Peyer's patch (tissue), 4 donors: ENCODE measurements at places on chromosomes 4 and X. TPM values are rescaled to one million over a fixed set of nuclear protein-coding genes. Genes with fewer than 3 reads are reported as not detected.

DGKK gene
- not detected for total RNA-seq

MGST2 gene
- 67.5 TPM for total RNA-seq

MGARP gene
- total RNA-seq = not detected

PASD1 gene
- not detected for total RNA-seq

- peak; percentile 71 for DNase-seq
Observed at GRCh38 chr4:74228691-74229640, 71.0 kb downstream of the MTHFD2L start.

DNA sequence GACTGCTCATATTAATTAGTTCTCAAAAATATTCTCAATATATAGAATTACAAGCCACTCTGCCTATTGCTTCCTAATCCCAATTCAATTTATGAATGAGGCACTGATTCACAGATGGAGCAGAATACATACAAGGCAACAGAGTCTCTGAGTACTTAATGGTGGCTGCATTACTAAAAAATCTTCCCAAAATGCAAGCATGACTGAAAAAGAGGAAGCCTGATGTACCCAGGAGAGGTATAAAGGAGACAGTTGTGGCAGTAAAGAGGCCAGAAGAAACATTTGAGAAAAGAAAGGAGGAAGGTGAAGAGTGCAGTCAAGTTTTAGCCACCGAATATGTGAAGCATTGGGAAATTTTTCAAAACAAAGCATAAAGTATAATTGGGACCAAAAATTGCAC lies 163.2 kb upstream of the INTU start:
- DNase-seq = no peak

DNA sequence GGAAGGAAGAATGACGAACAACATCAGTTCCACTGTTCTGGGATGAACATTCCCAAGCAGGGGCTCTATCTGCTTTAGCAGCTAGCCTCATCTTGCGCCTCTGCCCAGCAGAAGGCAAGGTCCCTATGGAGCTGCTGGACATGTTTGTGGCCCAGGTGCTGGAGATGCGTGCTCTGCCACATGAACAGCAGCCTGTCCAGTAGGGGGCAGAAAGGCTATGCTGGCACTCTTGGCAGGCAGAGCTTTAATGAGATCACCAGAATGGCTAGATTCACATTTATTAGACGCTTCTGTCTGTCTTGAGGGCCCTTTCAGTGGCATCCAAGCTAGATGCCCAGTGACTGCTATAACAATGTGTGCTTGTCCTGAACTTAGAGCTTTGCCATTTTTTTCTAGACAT lies 1826.0 kb downstream of the STIM2 start:
- DNase-seq = no peak

DNA sequence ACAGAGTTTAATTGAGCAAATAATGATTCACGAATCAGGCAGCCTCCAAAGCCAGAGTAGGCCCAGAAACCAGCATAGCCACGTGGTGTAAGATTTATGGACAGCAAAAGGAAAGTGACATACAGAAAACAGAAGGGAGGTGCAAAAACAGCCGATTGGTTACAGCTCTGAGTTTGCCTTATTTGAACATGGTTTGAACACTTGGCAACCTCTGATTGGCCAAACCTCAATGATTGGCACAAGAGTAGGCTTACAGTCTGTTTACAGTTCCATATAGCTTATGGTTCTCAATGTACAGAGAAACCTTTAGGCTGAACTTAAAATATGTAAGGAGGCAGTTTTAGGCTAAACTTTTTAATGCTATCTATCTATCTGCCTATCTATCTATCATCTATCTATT lies 394.8 kb downstream of the CFAP47 start:
- DNase-seq = no peak

DNA sequence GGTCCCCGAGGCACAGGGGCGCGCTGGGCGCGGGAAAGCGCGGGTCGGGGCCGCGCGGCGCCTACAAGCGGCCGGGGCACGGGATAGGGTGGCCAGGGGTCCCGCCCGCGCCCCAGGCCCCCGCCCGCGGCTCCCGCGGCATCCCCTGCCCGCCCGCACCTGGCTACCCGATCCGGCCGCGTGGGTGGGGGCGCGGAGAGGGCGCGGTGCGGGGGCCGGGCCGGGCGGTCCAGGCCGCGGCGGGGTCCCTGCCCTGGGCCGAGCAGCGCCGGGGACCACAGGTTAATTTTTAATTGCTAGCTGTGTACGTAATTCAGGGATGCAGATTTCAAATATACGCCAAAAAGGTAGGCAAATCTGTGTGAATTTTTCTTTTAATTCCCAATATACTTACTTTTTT lies 44.3 kb upstream of the FAM47C start:
- DNase-seq = no peak

DNA sequence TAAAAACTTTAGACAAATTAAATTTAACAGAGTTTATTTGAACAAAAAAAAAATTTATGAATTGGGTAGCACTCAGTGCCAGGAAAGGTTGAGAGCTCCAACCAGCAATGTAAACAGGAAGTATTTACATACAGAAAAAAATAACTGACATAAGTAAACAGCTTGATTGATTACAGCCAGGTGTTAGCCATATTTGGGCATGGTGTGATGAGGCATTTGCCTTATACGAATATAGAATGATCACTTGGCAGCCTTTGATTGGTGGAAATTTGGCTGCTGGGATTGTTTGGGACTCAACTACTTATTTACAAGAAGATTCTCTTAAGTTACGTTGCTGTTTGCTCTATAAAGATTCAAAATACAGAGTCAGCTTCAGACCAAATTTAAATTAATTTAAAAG lies 172.0 kb downstream of the ADAM29 start:
- DNase-seq = no peak

- no peak for DNase-seq
Observed at GRCh38 chr4:176137631-176138030, 57.8 kb downstream of the SPATA4 start.

DNA sequence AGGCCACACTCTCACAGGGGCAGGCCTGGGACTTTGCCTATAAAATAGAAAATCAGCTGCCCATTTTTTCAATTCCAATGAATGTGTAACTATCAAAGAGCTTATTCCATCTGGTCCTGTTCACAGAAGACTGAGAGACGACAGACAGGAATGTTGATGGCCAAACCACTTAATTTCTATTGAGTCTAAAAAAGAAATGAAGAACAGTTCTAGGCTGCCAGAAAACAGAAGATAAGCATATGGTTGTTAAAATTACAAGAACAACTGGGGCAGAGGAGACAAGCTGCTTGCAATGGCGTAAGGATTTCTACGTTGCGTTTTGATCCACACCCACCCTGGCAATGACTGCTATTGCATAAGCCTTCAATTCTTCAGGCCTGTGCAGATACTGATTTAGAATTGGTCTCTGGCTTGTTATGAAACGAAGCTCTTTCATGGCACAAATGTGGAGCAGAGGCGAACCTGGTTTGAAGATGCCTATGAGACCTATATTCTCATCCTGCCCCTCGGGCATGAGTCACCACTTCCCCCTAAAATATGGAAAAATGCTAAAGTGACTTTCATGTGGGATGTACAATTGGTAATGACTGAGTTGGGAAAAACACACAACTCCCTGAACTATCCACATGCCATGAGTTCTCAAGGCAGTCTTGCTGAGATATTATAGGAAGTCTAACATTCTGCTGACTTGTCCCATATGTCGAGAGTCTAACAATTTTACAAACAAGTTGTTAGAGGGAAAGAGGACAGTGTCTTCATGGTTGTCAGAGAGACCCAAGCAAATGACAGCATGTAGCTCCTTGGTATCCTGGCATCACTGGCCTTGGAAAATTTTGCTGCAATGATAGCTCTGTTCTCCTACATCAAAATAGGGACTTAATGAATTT lies 37.9 kb upstream of the SORBS2 start:
- DNase-seq = no peak

- DNase-seq = no peak
Observed at GRCh38 chrX:26442340-26442739, 226.4 kb downstream of the MAGEB5 start.

GRCh38 chrX:106415276-106415895 lies 196.4 kb upstream of the RADX start:
- peak; percentile 47 for DNase-seq

DNA sequence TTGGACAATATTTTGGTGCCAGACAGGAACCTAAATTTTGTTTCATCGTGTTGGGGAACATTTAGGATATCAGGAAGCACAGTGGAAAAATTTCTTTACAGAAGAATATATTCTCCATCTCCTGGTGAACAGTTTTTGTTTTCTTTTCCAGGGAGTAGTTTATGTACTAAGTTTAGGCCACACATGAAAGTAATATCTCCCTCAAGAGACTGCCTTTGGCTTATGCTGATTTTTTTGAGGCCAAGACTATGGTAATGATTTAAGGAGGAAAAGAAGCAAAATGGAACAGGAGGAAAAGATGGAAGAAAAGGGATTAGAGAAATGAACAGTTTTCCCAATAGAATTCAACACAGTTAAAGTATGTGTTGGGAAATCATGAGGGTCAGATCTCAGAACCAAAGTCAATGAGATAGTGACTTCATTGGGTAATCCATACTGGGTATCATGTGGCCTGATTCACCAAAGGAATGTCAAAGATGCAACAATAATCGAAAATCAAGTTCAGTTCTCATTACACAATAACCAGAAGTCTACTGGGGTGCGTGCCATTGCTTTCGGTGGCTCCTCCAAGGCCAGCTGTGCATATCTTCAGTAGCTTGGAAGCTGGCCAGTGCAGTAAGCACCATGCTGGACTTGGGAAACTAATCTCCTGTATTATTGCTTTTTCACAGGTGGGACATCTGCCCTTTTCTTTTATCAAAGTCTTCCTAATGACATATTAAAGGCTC lies 234.8 kb downstream of the COL25A1 start:
- DNase-seq = no peak

DNA sequence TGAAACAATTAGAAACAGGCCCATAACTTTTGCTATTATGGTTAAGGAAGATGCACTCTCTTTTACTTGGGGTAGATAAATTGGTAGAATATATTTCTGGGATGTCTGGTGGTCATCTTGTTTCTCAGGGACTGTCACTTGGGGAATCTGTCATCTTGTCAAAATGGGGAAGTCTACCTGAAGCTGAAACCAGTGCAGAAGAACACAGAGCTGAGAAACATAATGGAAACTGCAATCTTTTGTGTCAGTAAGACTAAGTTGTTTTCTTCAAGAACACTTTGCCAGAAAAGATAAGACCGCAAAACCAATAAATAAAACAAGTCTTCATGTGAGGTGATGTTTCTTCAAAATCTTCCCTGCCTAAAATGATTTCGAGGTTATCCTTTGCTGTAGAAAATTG lies 92.0 kb downstream of the NAA11 start:
- no peak for DNase-seq

DNA sequence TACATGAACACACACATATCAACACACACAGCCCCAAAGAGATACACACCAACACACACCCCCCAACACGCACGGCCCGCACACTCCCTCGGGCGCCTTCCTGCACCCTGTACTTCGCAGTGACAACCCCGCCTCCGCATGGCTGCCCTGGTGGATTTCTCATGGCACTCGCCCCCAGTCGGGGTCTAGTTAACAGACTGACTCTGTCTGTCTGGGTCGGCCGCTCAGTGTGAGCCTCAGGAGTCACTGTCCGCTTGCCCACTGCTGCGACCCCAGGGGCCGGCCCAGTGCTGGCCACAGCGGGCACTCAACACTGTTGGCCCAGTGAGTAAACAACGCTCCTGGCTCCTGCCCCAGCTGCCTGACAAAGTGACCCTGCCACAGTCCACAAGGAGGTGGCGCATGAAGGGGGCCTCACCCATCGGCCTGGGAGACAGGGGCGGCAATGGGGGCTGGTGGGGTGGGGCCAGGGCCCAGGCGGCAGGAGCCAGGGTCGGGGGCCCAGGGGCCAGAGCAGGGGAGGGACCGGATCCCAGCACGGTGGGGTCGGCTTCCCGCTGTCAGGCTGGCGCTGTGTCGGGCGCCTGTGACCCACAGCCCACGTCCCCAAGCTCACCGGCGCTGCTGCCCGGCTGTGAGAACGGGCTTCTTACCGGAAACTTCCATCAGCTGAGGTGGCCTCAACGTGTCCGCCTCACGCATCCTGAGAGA lies 40.2 kb upstream of the MAN2B2 start:
- DNase-seq = no peak

GRCh38 chr4:120202222-120202621 lies 135.6 kb upstream of the MAD2L1 start:
- no peak for DNase-seq

DNA sequence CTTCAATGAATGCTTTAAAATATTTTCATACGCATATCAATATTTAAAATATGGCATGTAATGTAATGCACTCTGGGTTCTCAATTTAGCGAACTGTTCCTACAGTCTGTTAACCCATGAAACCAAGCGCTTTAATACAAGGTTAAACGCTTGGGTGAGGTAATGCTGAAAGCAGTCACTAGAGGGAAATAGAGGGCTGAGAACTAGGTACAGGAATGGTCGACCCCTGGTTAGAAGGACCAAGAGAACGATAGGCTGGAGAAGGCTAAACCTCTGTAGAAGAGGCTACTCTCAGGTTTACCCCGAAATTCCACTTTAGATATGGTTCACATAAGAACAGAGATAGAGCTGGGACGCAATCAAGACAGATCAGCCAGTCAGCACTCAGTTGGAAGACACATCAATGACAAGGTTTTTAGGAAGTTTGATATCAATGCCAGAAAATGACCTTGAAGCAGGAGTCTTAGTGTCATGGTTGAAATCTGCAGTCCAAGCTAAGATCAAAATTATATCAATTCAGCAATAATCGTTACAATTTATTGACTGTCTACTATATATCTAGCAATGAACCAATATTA lies 26.9 kb downstream of the ARSJ start:
- DNase-seq = no peak
